SK-MEL-5 (cell line): ENCODE measurements at places on chromosomes 1 and 21.

GRCh38 chr1:182235952-182236650, 155.5 kb downstream of the GLUL start:
- DNase-seq, result peak; percentile 61

GRCh38 chr1:52955129-52955970, 28.3 kb downstream of the SCP2 start:
- no peak for DNase-seq

- DNase-seq, result no peak
Measured at GRCh38 chr1:195773931-195774330, 834.3 kb downstream of the KCNT2 start.

- DNase-seq, result peak; percentile 22
Measured at GRCh38 chr1:234089396-234089795, 184.9 kb downstream of the SLC35F3 start.

DNA sequence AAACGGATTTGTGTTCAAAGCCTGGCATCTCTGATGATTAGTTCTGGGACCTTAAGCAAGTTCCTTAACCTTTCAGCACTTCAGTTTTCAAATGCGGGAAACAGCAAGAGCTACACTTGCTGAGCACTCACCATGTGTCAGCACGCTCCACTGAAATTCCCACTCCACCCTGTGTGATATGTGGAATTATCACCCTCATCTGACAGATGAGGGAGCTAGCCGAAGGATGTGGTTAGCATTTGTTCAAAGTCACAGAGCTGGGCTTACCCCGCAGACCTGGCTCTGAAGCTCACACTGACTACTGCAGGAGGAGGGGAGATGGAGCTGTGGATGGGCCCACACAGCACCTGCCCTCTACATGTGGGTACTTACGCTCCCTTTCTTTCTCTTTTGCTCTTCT, 29.1 kb downstream of the IL12RB2 start:
- no peak for DNase-seq

GRCh38 chr21:36698385-36698980, 432 bp upstream of the SIM2 start:
- DNase-seq, result no peak

GRCh38 chr1:18960821-18961220, 4.3 kb upstream of the IFFO2 start:
- DNase-seq, result no peak
